ENCODE measurements at places on chromosomes 11 and 22.

- DNase-seq: peak; percentile 44
These were observed 77.3 kb downstream of the ARHGEF12 start for GRCh38 chr11:120413480-120413879.

- no peak for DNase-seq
These were observed 38.5 kb upstream of the GRAMD4 start for GRCh38 chr22:46581538-46582244.

DNA sequence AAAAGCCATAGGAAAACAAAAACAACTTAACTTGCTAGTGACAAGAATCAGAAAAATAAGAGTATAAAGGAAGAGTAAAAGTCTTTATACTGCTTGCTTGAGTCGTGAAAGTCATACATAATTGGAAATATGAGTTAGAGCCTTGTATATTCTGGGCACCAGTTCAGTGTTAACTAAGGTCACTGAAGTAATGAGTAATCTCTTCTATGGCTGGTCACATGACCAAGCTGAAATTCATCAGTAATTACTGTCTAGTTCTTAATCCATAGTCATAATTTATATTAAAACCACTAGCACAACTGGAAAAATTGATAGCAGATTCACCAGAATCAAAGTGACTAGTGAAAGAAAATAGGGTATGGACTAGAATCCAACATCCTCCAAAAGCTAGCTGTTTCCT is 84.4 kb upstream of the SLC5A12 start:
- no peak for DNase-seq

DNA sequence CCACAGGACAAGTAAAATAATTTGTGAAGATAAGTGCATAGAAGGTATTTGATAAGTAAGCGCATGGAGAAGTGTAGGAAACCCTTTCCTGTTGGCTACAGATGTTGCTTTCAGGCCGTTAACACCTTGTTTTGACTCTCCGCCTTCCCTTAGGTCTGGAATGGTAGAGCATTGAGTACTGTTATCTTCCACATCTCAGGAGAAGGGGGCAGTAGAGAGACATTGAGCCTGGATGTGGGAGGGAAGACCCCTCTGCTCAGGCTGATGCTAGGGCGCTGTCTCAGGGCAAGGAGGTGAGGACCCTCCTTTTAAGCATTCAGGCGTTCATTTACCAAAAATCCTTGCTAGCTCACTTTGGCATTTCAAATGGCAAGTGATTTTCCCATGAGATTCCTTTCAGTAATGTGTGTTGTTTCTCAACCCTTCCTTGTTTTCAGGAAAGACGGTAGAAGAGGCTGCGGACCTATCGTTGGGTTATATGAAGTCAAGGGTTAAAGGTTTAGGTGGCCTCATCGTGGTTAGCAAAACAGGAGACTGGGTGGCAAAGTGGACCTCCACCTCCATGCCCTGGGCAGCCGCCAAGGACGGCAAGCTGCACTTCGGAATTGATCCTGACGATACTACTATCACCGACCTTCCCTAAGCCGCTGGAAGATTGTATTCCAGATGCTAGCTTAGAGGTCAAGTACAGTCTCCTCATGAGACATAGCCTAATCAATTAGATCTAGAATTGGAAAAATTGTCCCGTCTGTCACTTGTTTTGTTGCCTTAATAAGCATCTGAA is 27.0 kb upstream of the SCGB1A1 start:
- DNase-seq: no peak

DNA sequence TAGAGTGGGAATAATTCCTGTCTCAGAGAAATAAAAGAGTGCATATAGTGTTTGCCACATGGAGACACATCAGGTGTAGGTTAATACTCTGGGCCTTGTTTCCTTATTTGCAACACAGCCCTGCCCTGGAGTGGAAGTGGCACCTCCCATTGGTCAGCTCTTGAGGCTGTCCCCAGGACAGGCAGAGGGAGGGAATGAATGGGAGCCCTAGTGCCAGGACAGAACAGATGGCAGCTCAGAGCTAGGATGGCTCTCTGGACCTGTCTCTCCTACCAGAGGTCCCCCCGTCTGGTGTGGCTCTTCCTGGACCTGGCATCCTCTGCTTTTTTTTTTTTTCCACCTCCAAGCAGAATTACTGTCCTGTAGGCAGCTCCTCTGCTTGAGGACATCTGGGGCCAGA is 35.6 kb downstream of the LIMK2 start:
- no peak for DNase-seq

GRCh38 chr22:23032658-23033057 is 37.7 kb upstream of the GNAZ start:
- DNase-seq: no peak

DNA sequence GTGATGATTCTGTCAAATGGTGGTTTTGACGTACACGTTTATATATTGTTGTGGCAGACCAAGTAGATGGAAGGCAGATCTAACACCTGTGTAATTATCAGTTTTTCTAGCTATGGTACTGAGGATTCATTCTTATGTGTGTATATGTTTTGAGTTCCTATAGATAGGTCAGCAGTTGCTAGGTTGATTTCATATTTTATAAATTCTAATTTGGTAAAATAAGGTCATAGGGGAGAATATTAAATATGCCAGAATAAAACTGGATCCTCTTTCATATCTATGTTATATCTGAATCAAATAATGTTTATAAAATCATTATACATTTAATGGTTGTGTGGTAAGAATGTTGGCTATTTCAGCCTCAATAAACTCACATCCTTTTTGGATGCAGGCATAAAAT is 27.6 kb downstream of the HIPK3 start:
- DNase-seq: no peak

DNA sequence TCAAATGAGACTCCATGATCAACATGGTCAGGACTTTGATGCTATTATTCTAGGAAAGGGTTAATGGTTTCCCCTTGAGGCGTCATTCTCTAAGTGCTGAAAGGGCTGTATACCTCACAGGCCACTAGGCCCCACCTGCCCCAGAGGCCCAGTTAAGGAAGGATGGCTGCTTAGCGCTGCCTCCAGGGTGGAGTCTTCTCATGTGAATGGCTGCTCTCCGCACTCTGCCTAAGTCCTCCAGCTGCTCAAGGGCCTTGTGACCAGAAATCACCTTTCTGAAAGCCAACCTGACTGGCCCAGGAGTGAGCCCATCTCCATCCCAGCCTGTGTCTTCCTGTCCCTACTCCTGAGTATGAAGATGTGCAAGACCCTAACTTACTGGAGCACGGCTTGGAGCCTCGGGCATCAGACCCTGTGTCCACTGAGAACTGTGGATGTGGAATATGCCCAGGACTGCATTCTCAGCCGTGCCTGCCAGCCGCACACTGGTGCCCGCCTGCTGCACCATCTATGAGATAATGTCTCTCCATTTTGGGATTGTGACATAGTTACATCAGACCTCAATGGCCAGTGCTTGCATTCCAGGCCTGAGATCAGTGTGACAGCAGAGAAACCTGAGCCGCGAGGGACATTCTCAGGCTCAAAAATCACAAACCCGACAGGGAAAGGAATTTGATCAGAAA is 51.0 kb downstream of the SNX19 start:
- DNase-seq: no peak

DNA sequence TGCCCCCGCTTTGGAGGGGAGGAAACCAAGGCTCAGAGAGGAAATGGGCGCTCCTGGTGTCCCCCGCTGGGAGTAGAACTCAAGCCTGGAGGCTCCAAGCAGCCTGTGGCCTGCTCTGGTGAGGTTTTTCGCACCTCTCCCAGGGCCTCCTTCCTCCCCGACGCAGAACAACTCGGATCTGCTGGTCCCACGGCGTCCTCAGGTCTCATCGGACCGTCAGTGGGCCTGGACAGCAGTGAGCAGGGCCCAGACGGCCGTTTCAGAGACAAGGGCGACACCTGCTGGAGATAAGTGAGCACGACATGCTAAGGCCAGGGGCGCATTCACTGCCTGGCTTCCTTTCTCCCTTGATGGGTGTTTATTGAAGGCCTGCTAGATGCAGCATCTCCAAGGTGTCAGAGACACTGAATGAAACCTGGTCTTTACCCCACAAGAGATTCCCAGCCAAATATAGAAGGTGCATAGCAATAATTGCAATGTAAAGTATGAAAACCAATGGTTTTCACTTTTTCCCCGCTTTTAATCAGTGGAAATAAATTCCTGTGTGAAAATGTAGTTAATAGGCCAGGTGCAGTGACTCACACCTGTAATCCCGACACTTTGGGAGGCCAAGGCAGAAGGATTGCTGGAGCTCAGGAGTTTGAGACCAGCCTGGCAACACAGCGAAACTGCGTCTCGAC is 26.9 kb upstream of the CD82 start:
- peak; percentile 31 for DNase-seq

DNA sequence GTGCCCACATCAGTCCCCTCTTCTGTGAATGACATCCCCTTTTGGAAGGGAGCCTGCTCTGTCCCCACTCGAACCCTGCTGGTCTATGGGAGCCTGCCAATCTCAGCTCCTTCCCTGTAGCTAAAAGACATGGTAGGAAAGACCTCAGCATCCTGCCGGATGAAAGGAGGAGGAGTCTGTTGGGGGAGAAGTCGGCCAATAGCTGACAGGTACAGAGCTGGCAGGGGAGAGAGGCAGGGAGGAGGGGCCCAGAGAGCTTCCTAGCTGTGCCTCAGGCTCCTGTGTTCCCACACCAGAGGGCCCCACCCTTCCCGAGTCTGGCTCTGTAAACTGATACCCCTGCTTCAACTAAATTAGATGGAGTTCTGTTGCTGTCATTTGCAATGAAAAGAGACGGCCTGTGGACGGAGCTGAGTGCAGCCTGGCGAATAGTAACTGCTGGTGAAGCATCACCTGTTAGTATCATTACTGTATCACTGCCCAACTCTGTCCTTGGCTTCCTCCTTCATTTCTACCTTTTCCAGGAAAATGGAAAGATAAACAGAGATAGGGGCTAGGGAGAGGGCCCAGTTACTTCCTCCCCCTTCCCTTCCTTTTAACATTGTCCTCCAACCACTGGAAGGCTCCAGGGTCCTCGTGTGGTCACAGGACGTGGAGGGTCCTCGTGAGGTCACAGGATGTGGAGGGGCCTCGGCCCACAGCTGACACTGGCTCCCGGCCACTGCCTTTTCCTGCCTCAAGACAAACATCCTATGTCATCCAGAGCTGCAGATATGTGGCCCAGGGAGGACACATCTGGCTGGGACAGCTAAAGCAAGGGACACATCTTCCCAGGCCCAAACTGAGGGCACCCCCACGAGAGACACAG is 15.1 kb downstream of the FXYD6 start:
- DNase-seq: no peak

All from astrocyte of the cerebellum (primary cell).